ENCODE measurements at places on chromosomes 3 and 15. TPM values are rescaled to one million over a fixed set of nuclear protein-coding genes. Genes with fewer than 3 reads are reported as not detected.

GRCh38 chr3:197501496-197501878 lies 54.3 kb downstream of the BDH1 start:
- peak; percentile 50 for DNase-seq

GRCh38 chr15:78129077-78129750 lies 2.0 kb downstream of the CIB2 start:
- DNase-seq: no peak

CD200 gene
- total RNA-seq: 3.4 TPM

SRGAP3 gene
- total RNA-seq: 3.4 TPM

GOLGA8K gene
- total RNA-seq: 0.19 TPM

FBXO40 gene
- not detected for total RNA-seq
